Activated CD8-positive, alpha-beta T cell treated with anti-CD3 and anti-CD28 coated beads, Interleukin-2, amount 10 ng/mL, durations not matched to agents 7 days and 5 days (primary cell): ENCODE measurements at places on chromosomes 6 and 20. TPM values are rescaled to one million over a fixed set of nuclear protein-coding genes. Genes with fewer than 3 reads are reported as not detected.
A peak's percentile ranks its signal among the peaks of the same experiment; 100 is the strongest.

Gene FOXS1
- total RNA-seq = not detected

Gene ZC2HC1B
- total RNA-seq = not detected

Gene TMEM170B
- total RNA-seq = 0.95 TPM

Gene MUC22
- total RNA-seq = not detected

Gene C4A
- total RNA-seq = 5.1 TPM

Gene KCNB1
- total RNA-seq = not detected

Gene HLA-F
- total RNA-seq = 181 TPM

Gene KCNS1
- 0.11 TPM for total RNA-seq

Gene ARFGAP1
- 75.6 TPM for total RNA-seq

Gene SIRPB2
- total RNA-seq = not detected

Gene C6orf163
- total RNA-seq = 1.5 TPM

DNA sequence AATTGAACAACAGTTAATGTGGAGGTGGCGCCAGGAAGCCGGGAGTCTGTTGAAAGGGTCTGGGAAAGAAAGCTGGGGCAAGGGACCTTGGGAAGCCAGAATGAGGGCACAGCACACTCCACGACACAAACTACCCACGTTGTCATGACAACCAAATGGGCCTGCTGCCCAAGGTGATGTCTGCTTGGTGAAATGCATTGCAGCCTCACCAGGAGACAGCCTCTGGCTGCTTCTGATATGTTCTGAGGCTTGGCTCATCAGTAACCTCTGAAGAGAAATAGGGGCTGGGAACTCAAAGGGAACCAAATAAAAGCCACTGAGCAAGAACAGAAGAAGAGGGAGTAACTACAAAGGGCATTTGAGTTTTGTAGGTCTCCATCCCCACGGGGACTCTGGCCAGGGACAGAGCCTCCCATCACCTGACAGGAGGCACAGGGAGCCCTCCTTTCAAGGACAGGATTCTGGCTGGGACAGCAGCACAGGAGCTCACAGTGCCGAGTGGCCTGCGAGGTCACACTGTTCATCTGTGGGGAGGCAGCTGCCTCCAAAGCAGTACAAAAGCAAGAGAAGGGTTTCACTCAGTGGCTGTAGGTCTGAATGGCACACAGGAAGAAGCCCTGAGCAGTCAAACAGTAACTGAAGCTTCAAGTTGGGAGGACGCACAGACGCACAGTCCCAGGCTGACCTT, 44.6 kb upstream of the KCNK16 start:
- no peak for DNase-seq
- H3K36me3 ChIP-seq = no peaks in the 10 kb centered on the region
- no peaks in the 10 kb centered on the region for H3K4me1 ChIP-seq
- no peaks in the 10 kb centered on the region for H3K27me3 ChIP-seq

- H3K27me3 ChIP-seq = no peaks in the 10 kb centered on the region
- H3K36me3 ChIP-seq = peaks cover 8% of the 10 kb centered on the region
- H3K4me1 ChIP-seq = peaks cover 2% of the 10 kb centered on the region
- no peak overlapping the region for H3K4me3 ChIP-seq
- H3K27ac ChIP-seq = no peak overlapping the region
- DNase-seq = no peak
Observed at GRCh38 chr20:10639077-10639736, 34.6 kb downstream of the JAG1 start.

DNA sequence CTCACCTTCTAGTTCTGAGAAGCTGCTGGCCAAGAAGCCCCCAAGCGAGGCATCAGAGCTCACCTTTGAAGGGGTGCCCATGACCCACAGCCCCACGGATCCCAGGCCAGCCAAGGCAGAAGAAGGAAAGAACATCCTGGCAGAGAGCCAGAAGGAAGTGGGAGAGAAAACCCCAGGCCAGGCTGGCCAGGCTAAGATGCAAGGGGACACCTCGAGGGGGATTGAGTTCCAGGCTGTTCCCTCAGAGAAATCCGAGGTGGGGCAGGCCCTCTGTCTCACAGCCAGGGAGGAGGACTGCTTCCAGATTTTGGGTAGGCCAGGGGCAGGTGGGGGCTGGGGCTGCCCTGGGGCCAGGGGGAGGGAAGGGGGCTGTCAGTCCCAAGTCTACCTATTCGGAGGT, 2.3 kb downstream of the MYLK2 start:
- H3K36me3 ChIP-seq = no peaks in the 10 kb centered on the region
- no peaks in the 10 kb centered on the region for H3K27me3 ChIP-seq
- peaks cover 16% of the 10 kb centered on the region for H3K4me1 ChIP-seq
- DNase-seq = no peak
- no peak overlapping the region for H3K27ac ChIP-seq
- no peak overlapping the region for H3K4me3 ChIP-seq

GRCh38 chr20:57482148-57482547, 42.8 kb downstream of the CTCFL start:
- H3K4me1 ChIP-seq = peaks cover 9% of the 10 kb centered on the region
- no peaks in the 10 kb centered on the region for H3K36me3 ChIP-seq
- H3K4me3 ChIP-seq = no peak overlapping the region

GRCh38 chr6:167122041-167122826, 662 bp upstream of the CCR6 start:
- peaks cover 55% of the 10 kb centered on the region for H3K4me1 ChIP-seq
- H3K36me3 ChIP-seq = peaks cover 5% of the 10 kb centered on the region
- H3K27me3 ChIP-seq = peaks cover 2% of the 10 kb centered on the region
- peak overlapping the region; percentile 70 for H3K4me3 ChIP-seq
- H3K27ac ChIP-seq = peak overlapping the region; percentile 86
- DNase-seq = peak; percentile 43

- no peak overlapping the region for H3K27ac ChIP-seq
- peaks cover 26% of the 10 kb centered on the region for H3K4me1 ChIP-seq
- H3K36me3 ChIP-seq = no peaks in the 10 kb centered on the region
Observed at GRCh38 chr6:118748311-118749062, 97.1 kb upstream of the CEP85L start.

GRCh38 chr6:162533009-162533400, 194.6 kb downstream of the PRKN start:
- no peak overlapping the region for H3K27ac ChIP-seq
- no peak for DNase-seq
- no peaks in the 10 kb centered on the region for H3K36me3 ChIP-seq
- no peak overlapping the region for H3K4me3 ChIP-seq
- H3K4me1 ChIP-seq = no peaks in the 10 kb centered on the region

- H3K27me3 ChIP-seq = no peaks in the 10 kb centered on the region
- DNase-seq = no peak
- peak overlapping the region; percentile 56 for H3K4me3 ChIP-seq
- H3K36me3 ChIP-seq = peaks cover 6% of the 10 kb centered on the region
Observed at GRCh38 chr6:30769853-30770524, 25.6 kb upstream of the IER3 start.

GRCh38 chr20:38555395-38555794, 25.6 kb upstream of the ADIG start:
- H3K36me3 ChIP-seq = peaks cover 48% of the 10 kb centered on the region
- no peak overlapping the region for H3K27ac ChIP-seq
- no peak overlapping the region for H3K4me3 ChIP-seq
- no peak for DNase-seq
- H3K4me1 ChIP-seq = no peaks in the 10 kb centered on the region

GRCh38 chr6:20463396-20463795, 61.7 kb downstream of the E2F3 start:
- DNase-seq = no peak
- H3K27me3 ChIP-seq = no peaks in the 10 kb centered on the region
- no peak overlapping the region for H3K27ac ChIP-seq

- no peaks in the 10 kb centered on the region for H3K36me3 ChIP-seq
- H3K4me1 ChIP-seq = no peaks in the 10 kb centered on the region
- DNase-seq = no peak
- H3K27ac ChIP-seq = no peak overlapping the region
- H3K4me3 ChIP-seq = no peak overlapping the region
- peaks cover 11% of the 10 kb centered on the region for H3K27me3 ChIP-seq
Observed at GRCh38 chr6:36266913-36267644, 2.8 kb upstream of the PNPLA1 start.

DNA sequence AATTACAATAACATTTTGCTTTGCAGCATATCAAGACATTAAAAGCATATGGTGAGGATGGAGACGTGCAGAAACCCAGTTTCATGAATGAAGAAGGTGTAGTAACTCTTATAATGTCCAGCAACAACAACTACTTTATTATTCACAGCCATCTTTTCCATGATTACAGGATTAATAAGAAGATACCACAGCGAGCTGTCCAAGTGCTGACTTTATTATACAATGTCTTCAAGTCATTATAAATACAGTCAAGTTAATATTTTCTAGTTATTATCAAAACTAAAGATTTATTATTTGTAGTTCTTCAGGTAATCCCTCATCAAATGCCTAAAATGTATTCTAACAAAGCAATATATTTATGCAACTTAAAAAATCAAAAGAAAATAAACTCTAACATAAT, 2.5 kb upstream of the KHDRBS2 start:
- no peak for DNase-seq
- H3K27ac ChIP-seq = no peak overlapping the region
- H3K27me3 ChIP-seq = peaks cover 14% of the 10 kb centered on the region
- H3K36me3 ChIP-seq = no peaks in the 10 kb centered on the region
- no peak overlapping the region for H3K4me3 ChIP-seq

DNA sequence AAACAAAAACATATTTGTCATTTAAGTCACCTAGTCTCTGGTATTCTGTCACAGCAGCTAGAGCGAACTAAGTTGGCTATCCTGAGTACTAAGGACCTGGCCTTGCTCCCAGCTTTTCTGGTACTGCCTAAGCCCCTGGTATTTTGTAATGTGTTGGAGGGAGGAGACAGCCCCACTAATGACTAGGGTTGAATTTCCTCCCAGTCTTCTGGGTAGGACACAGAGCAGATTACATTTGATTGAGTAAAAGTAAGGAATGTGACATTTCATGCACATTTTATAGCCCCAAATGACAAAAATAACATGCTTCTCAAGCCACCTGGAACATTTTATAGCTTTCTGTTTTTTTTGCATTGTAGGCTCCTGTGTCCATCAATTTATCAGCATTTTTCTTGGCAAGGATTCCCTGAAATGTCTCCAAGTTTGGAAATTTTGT, 47.9 kb upstream of the DDR1 start:
- H3K4me1 ChIP-seq = peaks cover 51% of the 10 kb centered on the region
- no peak overlapping the region for H3K4me3 ChIP-seq
- no peak overlapping the region for H3K27ac ChIP-seq
- no peak for DNase-seq

- no peaks in the 10 kb centered on the region for H3K27me3 ChIP-seq
- H3K36me3 ChIP-seq = no peaks in the 10 kb centered on the region
- no peak overlapping the region for H3K27ac ChIP-seq
- H3K4me1 ChIP-seq = no peaks in the 10 kb centered on the region
Observed at GRCh38 chr20:62838128-62838891, 21.5 kb downstream of the COL9A3 start.

GRCh38 chr20:53678315-53678989, 84.8 kb upstream of the ZNF217 start:
- H3K4me3 ChIP-seq = peak overlapping the region; percentile 36
- peaks cover 39% of the 10 kb centered on the region for H3K4me1 ChIP-seq
- H3K27ac ChIP-seq = peak overlapping the region; percentile 72
- H3K36me3 ChIP-seq = no peaks in the 10 kb centered on the region

DNA sequence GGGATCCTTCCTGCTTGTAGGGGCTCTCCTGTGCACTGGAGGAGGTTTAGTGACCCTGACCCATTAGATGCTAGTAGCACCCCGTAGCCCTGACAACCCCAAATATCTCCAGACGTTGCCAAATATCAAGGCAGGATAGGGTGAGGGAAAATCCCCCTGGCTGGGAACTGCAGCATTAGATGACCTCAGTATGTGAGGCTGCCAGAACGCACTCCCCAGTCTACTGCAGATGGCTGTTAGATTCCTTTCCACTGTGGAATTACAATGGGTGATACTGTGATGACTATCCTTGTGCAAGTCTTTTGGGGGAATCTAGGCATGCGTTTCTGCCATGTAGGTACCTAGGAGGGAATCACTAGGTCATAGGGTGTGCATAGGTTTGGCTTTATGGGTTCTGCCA, 226.3 kb upstream of the KCNG1 start:
- H3K27me3 ChIP-seq = peaks cover 11% of the 10 kb centered on the region
- DNase-seq = no peak
- no peaks in the 10 kb centered on the region for H3K36me3 ChIP-seq
- no peak overlapping the region for H3K4me3 ChIP-seq
- no peaks in the 10 kb centered on the region for H3K4me1 ChIP-seq
- no peak overlapping the region for H3K27ac ChIP-seq

DNA sequence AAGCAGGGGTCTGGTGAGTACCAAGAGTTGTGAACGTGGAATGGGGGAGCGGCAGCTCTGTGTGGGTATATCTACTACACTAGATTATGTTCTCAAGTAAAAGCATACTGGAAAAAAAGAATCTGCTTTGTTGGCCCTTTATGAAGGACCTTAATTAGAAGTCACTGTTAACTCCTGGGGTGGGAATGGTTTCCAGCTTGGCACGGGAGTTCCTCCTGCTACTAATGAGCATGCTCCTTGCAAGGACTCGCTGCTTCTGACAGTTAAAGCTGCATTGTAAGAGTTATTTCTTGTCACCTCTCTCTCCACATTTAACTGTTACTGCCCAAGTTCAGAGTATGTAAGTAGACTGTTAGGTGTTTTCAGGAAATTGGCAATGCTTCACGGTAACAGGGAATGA, 292.7 kb downstream of the ZFAND3 start:
- no peaks in the 10 kb centered on the region for H3K27me3 ChIP-seq
- H3K4me3 ChIP-seq = no peak overlapping the region

- H3K36me3 ChIP-seq = peaks cover 3% of the 10 kb centered on the region
- peak within 1 kb of the TSS; percentile 71 for H3K4me3 ChIP-seq
- H3K27ac ChIP-seq = no peak within 1 kb of the TSS
- H3K27me3 ChIP-seq = peaks cover 30% of the 10 kb centered on the region
- peak; percentile 65 for DNase-seq
- peaks cover 20% of the 10 kb centered on the region for H3K4me1 ChIP-seq
Observed at GRCh38 chr6:49550492-49551077, at the start of gene C6orf141. Gene C6orf141, plus strand, starts transcription at chr6:49550668. Its CDS starts 125 bp downstream, at chr6:49550793.

DNA sequence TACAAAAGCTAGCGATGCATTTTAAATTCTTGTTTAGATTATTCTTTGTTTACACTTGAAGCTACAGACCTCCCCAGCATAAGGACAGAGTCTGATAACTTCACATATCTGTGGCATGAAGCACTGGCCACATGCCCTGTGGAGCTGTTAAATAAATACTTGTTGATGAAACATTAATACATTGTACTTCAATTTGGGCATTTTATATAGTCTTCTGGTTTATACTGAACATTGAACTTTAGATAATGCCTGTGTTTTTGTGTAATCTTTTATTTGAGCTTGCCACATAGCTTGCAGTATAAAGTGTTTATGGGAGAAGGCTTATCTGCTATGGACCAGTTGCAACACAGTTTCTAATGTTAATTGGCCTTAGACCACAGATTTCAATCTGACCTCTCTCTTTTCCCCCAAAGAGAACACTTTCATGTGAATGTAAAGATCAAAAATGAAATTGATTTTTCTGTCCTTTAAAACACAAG, 48.2 kb downstream of the FRK start:
- DNase-seq = no peak
- H3K27ac ChIP-seq = no peak overlapping the region
- H3K36me3 ChIP-seq = no peaks in the 10 kb centered on the region
- H3K4me1 ChIP-seq = no peaks in the 10 kb centered on the region
- peaks cover 23% of the 10 kb centered on the region for H3K27me3 ChIP-seq
